Activated T-helper 9 cell treated with anti-CD3 and anti-CD28 coated beads, Interleukin-2, amount 50 U/mL, for 16 hours (primary cell): ENCODE measurements at places on chromosomes 2 and 18.

GRCh38 chr18:46916551-46917107 lies 678 bp downstream of the PIAS2 start:
- no peak for DNase-seq

GRCh38 chr2:132404056-132404455 lies 12.5 kb upstream of the GPR39 start:
- DNase-seq = no peak

- DNase-seq = no peak
These were observed at the start of gene SIX2 for GRCh38 chr2:45009303-45009927. Gene SIX2, minus strand, starts transcription at chr2:45009452. Its CDS starts 342 bp downstream, at chr2:45009110.

GRCh38 chr2:53403792-53404413 lies 363.7 kb upstream of the CHAC2 start:
- DNase-seq = no peak

DNA sequence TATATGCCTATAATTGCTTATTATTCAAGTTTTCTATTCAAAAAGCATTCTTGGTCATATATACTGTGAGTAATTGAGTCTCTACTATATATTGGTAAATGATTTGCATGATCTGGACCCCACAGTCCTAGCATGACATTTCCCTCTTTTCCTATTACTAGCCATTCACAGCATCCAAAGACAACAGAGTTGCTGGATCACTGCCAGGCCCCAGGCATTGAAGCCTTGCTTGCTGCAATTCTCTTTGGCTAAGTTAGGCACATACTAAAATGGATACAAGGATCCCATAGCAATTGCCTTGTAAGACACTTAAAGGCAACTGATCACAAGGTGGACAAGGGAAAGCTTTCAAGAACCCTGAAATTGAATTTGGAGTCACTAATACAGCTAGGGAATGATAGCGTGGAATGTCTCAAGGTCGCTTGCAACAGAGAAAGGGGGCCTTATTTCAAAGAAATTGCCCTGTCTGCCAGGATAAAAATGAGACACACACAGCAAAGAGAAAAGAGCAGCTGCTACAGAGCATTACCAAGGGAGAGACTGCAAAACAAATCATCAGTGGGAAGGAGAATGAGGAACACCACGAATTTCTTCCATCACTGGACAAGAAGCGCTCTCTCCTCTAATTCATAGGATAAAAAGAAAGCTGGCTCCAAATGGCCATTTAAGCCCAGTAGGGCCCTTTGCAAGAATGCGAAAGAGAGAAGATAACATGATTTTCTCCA lies 77.1 kb upstream of the EPHA4 start:
- DNase-seq = no peak

GRCh38 chr2:105175231-105175630 lies 66.3 kb upstream of the GPR45 start:
- no peak for DNase-seq

DNA sequence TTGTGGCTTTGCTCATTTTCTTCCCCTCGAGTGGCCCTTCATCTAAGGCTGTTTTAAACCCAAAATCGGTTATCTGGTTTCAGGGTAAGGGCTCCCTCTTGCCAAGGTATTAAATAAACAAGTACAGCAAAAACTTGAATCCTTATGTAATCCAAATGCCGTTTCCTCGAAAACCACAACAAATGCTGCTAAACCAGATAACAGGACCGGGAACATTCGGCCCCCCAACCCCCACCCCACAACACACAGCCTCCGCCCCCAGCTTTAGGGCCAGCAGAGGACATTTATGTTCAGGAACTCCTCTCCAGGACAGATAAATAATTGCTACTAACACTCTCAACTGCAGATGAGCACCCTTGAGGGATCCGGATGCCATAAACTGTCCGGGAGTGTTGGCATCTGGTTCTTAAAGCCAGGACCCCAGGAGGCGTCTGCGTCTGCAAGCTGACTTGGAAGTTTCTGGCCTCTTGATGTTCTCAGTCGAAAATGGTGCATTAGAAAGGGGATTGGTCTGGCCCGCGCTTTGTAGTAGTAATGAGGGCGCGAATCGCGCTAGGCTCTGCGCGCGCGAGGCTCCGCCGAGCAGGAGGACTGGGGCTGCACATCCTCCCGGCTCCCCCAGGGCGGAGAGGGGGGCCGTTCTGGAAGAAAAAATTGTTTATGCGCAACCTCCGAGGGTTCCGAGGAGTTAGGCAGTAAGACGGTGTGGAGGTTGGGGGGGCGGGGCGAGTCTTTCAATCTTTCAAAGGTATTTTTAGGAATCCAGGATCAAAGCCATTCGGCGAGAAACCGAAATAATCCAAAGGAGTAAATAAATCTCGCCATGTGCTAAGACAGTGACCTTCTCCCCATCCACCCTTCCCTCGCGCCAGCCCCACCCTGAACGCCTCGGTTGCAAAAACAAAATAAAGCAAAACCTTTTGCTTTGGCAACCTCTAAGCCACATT lies 3.9 kb upstream of the ID2 start:
- no peak for DNase-seq
